ENCODE measurements at places on chromosomes 5 and 9.

DNA sequence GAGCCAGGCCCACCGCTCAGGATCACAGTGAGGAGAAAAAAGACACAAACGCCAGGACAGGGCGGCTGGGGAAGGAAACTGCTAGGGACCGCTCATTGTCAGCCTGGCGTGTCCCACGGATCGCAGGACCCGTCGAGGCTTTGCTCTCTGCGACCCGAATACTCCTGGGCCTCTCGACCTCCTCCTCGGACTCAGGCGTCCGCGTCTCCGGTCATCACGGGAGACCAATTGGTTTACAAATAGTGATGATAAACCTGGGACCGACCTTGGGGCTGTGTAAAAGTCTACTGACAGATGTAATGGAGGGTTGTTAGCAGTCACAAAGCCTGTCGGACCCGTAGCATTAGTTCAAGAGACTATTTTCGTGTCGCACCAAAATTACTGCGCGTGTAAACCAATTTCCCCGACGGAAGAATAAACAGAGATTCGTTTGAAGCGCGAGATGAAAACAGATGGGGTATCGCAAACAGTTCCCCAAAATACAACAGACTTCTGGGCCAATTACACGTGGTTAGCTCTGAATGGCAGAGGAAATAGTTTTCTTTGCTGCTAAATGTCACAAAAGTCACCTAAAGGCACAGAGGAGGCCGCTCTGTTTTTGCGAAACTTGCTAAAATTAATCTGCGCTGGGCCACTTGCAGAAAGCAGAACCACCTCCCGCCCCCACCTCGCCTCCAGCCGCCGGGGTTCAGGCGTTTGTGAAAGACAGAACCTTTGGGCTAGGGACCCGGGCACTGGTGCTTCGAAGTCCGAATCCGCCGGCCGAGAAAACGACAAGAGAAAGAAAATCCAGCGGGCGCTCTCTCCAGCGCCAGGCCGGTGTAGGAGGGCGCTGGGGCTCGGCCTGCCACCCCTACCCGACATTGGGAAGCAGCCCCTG lies 67.6 kb downstream of the FOXD1 start:
- DNase-seq = no peak

DNA sequence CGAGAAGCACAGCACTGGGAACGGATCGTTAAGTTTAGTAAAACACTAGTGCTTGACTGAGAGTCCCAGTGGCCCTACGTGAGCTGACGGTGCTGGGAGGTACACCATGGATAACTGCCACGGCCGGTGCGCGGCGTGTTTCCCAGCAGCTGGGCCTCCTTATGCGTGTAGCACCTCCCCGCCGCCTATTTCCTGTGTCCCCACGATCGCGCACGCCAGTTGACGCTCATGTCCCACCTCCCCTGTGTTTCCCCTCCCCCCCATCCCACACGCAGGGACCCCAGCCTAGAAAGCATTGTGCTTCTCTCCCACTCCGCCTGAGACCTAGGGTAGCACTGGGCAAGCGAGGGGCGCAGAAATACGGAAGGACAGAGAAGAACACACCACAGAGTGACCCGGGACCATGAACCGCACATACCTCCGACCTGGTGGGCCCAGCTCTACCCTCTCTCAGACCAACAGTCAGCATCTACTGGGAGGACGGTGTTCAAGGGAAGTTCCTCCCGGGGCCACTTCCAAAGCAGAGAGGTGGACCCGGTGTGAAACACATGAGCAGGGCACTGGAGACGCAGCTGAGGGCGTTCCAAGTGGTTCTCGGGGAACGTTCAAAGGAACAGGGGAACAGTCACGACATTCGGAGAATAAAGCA lies 45.6 kb downstream of the DBH start:
- no peak for DNase-seq

DNA sequence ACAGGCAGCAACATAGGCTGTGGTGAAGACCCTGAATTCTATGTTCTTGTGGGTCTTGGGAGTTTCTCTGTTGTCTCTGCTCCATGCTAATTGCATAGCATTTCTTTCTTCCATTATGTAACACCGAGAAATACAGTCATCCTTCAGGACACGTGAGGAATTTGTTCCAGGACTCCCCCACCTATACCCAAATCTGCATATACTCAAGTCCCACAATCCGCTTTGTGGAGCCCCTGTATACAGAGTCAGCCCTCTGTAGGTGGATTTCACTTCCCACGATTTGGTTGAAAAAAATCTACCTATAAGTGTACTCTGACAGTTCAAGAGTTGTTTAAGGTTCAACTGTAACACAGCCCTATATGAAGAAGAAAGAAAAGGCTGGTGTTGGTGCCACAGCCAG lies 22.1 kb downstream of the ANKRD33B start:
- DNase-seq = no peak

GRCh38 chr9:95587021-95587964 lies 70.5 kb upstream of the PTCH1 start:
- DNase-seq = no peak

DNA sequence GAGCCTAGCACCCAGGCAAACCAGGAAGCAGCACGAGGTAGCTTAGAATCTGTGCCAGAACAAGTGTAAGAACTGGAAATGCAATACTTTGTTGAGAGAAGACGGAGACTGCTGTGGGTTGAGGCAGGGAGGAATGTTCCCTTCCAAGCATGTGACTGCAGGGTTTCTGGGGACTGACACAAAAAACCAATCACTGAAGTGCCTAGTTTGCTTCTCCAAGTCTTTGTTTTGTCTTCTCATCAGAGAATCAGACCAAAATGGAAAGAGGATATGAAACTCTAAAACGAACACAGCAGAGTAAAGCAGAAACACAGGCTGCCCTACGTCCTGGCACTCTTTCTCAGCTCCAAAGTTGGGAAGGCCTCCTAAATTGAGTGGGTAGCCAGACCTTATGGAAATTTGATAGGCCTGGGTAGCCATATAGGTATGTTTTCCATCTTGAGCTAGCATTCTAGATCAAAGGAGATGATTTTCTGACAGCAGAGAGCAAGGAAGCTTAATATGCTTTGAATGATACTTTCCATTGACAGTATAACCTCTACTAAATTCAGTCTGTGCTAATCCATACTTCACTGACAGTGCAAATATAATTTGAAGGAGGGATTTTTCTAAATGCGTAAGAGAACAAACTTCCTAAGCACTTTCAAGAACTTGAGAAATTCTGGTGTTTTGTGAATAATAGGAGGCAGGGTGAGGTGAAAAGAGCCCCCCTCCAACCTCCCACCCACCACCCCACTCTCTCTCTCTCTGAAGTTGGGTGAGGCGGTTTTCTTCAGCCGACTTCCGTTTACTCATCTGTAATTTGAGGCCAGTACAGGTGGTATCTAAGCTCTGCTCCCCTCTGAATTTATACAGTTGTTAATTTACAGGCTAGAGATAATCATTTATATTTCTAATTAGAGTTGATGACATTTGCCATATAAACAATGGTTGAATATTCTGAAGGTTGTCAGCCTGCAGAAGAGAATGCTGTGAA lies 5.5 kb downstream of the ADRB2 start:
- DNase-seq = no peak

GRCh38 chr9:89489548-89490530 lies 8.1 kb downstream of the SEMA4D start:
- no peak for DNase-seq

- no peak for DNase-seq
Measured at GRCh38 chr5:124747791-124748686, 1.6 kb upstream of the ZNF608 start.
